ENCODE measurements at places on chromosomes 5 and 9. TPM values are rescaled to one million over a fixed set of nuclear protein-coding genes. Genes with fewer than 3 reads are reported as not detected.

DNA sequence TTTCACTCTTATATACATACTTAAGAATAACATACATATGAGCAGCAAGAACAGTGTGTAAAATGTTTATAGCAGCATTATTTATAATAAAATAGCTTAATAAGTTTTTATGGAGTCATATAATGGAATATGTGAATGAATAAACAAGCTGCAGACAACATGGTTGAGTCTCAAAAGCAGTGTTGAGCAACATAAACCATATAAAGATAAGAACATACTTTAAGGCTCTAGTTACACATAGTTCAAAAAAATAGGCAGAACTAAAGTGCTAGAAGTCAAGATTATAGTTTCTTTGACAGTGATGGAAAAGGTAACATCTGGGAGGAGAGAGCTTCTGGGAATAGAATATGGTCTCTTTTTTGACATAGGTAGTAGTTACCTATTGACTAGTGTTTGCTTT, 53.7 kb upstream of the ADAMTS19 start:
- no peak for DNase-seq
- no peaks in the 10 kb centered on the region for H3K27me3 ChIP-seq
- no peaks in the 10 kb centered on the region for H3K4me1 ChIP-seq
- H3K27ac ChIP-seq, result no peak overlapping the region

DNA sequence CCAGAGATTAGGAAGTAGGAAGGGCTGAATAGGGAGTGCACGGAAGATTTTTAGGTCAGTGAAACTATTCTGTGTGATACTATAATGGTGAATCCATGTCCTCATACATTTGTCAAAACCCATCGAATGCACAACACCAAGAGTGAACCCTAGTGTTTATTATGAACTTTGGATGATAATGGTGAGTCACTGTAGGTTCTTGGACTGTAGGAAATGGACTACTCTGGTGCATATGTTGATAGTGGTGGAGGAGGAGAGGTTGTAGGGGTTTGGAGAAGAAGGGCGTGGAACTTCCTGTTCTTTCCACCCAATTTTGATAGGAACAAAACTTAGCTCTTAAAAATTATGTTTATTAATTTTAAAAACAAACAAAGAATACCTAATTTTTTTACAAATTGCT, 14.3 kb downstream of the CTSL start:
- H3K36me3 ChIP-seq, result peaks cover 4% of the 10 kb centered on the region
- no peak for DNase-seq
- H3K4me1 ChIP-seq, result no peaks in the 10 kb centered on the region
- H3K4me3 ChIP-seq, result no peak overlapping the region
- peaks cover 25% of the 10 kb centered on the region for H3K27me3 ChIP-seq

- H3K27me3 ChIP-seq, result no peaks in the 10 kb centered on the region
- no peaks in the 10 kb centered on the region for H3K4me1 ChIP-seq
- no peak for DNase-seq
- no peak overlapping the region for H3K27ac ChIP-seq
- no peak overlapping the region for H3K4me3 ChIP-seq
Measured at GRCh38 chr5:148060309-148060708, 3.5 kb upstream of the SPINK5 start.

GRCh38 chr5:114953565-114953964, 216.1 kb downstream of the TRIM36 start:
- no peak for DNase-seq
- H3K36me3 ChIP-seq, result no peaks in the 10 kb centered on the region
- H3K4me1 ChIP-seq, result no peaks in the 10 kb centered on the region
- H3K4me3 ChIP-seq, result no peak overlapping the region
- H3K27me3 ChIP-seq, result no peaks in the 10 kb centered on the region
- no peak overlapping the region for H3K27ac ChIP-seq

Gene CDC26
- 22.8 TPM for total RNA-seq

GRCh38 chr9:28051559-28052503, 478.6 kb upstream of the C9orf72 start:
- no peaks in the 10 kb centered on the region for H3K36me3 ChIP-seq
- H3K27me3 ChIP-seq, result no peaks in the 10 kb centered on the region
- H3K4me1 ChIP-seq, result no peaks in the 10 kb centered on the region

Gene TMC1
- not detected for total RNA-seq

- peaks cover 4% of the 10 kb centered on the region for H3K4me1 ChIP-seq
- H3K27me3 ChIP-seq, result no peaks in the 10 kb centered on the region
- no peak for DNase-seq
Measured at GRCh38 chr5:116454417-116454927, 120.2 kb downstream of the SEMA6A start.

GRCh38 chr9:120889606-120890271, 12.8 kb upstream of the PHF19 start:
- H3K4me1 ChIP-seq, result peaks cover 50% of the 10 kb centered on the region
- no peaks in the 10 kb centered on the region for H3K36me3 ChIP-seq
- DNase-seq, result no peak
- no peaks in the 10 kb centered on the region for H3K27me3 ChIP-seq
- H3K4me3 ChIP-seq, result peak overlapping the region; percentile 76

- H3K27me3 ChIP-seq, result no peaks in the 10 kb centered on the region
- no peak overlapping the region for H3K4me3 ChIP-seq
- H3K4me1 ChIP-seq, result no peaks in the 10 kb centered on the region
Measured at GRCh38 chr9:74447451-74448193, 49.5 kb upstream of the RORB start.

DNA sequence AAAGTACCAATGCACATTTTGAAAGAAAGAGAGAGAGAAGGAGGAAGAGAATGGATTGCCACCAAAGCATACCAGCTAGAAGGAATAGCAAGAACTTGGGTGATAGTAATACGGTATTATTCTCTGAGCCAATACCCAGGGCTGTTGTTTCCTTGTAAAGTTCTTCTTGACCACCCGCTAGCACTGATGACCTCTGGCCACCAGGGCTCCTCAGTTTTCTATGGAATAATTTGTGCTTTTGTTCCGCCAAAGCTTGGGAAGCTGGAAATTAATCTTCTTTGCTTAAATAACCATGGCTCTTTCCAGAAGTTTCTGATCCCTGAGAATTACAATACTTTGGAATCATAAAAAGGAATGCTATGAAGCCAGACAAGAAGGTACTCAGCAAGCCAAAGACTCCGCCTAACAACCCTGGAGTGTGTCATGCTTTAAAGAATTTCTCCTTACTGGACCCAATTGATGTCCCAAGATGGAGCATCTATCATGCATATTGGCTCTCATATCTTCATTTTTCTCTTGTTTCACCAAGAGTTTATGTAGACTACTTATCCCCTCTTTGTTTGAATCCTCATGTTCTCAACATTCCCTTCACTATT, 29.8 kb downstream of the OR2K2 start:
- H3K36me3 ChIP-seq, result no peaks in the 10 kb centered on the region
- H3K4me1 ChIP-seq, result no peaks in the 10 kb centered on the region
- peaks cover 14% of the 10 kb centered on the region for H3K27me3 ChIP-seq
- H3K27ac ChIP-seq, result no peak overlapping the region
- no peak for DNase-seq

Gene PDLIM7
- 6.8 TPM for total RNA-seq

Gene IFNB1
- total RNA-seq, result not detected

GRCh38 chr9:133978226-133978898, 13.8 kb downstream of the VAV2 start:
- no peak overlapping the region for H3K27ac ChIP-seq
- H3K4me1 ChIP-seq, result peaks cover 8% of the 10 kb centered on the region
- no peak overlapping the region for H3K4me3 ChIP-seq
- H3K36me3 ChIP-seq, result no peaks in the 10 kb centered on the region

Gene CCL27
- total RNA-seq, result not detected

Measured in T-helper 17 cell (primary cell).